NAMALWA (cell line): ENCODE measurements at places on chromosomes 5 and 9.

- no peak for DNase-seq
Measured at GRCh38 chr5:53041071-53041692, 52.0 kb downstream of the ITGA2 start.

DNA sequence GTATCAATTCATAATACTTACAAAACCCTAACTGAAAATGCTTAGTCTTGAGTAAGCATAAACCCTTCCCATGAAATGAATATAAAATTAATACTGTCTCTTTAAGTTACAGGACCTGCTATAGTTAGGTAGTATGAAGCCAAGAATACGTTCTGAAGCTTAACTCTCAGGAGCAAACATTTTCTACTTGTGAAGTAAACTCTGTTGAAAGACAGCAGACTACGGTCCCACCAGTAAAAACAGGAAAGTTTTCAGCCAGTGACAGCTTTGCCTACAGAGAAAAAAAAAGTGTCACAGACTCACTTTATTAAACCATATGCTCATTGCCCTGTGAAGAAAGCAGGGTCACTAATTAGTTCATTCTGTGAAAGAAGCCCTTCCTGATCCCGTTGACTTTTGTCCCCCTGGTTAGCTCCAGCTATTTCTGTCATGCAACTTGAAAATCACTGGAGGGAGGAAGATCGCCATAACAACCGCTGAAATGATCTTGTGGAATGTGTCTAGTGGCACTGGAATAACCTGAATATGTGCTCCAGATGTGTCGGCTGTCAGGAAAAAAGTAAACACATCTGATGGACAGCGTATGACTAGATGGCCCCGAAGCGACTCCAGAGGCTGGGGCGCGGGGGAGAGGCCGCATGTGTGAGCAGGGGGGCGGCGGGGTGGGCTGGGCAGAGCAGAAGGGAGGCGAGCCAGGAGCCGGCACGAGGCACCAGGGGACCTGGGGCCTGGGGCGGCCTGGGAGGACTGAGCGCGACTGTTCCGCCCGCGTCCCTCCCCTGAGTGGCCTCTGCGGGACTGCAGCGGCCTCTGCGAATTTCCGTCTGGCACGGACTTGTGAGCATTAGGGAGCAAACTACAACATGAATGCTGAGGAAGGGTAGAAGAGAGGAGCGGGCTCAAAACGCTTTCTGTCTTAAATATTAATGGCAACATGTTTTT, 41.9 kb downstream of the BNC2 start:
- no peak for DNase-seq

GRCh38 chr5:53326424-53327153, 153.8 kb upstream of the FST start:
- no peak for DNase-seq

DNA sequence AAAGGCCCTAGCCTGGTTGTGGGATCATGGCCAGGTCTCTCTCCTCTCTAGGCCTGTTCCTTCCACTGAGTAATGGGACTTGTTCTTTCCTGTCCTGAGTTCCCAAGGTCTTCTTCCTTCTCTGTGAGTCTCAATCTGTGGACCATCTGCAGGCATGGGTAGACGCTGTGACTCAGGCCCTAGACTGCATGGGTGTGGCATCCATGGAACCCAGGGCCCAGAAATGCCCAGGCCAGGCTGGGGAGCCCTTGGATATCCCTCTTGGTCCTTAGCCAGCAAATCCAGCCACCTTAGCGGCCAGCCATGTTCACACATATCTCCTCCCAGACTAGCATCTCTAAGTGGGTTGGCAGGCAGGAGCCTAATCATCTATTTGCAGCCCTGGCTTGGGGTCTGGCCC, 2.3 kb upstream of the ACSL6 start:
- no peak for DNase-seq

DNA sequence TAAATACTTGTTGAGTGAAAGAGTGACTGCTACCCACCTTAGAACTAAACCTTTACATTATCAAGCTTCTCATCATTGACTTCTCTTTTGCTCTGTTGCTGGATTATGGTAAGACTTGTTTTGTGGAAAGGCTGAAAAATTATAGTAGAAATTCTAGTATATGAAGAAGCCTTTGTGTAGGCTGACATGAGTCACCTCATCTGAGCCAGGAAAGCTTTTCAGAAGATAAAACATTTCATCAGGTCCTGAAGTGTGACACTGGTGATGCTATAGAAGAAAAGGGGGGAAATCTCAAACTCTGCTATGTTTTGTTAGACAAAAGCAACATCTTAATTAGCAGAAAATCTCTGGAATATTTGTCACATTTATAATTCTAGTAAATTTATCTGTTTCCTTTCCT, 18.4 kb upstream of the SLC44A1 start:
- DNase-seq: no peak

GRCh38 chr9:123331346-123332060, 24.5 kb upstream of the CRB2 start:
- DNase-seq: no peak

DNA sequence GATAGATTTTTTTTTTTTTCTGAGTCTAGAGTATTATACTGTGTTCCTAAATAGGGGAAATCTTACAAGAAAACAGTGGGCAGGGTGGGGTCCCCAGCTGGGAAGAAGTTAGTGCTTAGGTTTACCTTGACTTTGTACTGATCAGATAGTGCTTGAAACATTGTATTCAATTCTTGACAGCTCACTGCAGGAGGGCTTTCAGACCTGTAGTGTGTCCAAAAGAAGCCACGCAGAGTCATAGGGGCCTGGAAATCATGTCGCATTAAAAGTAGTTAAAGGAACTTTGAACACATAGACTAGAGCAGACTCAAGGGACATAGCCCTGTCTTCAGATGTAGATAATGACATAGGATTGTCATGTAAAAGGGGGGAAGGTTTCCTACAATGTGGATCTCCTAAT, 215.4 kb upstream of the NR4A3 start:
- no peak for DNase-seq

- no peak for DNase-seq
Measured at GRCh38 chr5:90297045-90297764, 112.4 kb downstream of the CETN3 start.

- DNase-seq: no peak
Measured at GRCh38 chr5:117379521-117379920, 804.9 kb upstream of the SEMA6A start.

GRCh38 chr9:92616199-92616641, 53.7 kb downstream of the IPPK start:
- DNase-seq: no peak

DNA sequence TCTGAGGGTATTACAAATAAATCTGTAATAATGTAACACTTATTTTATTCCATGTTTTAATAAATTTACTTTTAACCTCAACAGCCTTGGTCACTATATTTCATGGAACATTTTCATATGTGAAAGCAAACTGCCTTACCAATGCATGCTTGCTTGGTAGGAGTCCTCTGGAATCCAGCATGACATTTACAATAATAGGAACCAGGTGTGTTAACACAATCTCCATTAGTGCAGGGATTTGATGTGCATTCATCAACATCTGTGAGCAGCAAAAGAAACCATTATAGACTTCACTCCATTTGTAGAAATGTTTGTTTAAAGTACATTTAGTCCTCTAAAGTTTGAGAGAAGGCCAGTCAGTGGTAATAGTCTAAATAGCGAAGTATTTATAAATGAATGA, 159.4 kb downstream of the FBN2 start:
- no peak for DNase-seq

DNA sequence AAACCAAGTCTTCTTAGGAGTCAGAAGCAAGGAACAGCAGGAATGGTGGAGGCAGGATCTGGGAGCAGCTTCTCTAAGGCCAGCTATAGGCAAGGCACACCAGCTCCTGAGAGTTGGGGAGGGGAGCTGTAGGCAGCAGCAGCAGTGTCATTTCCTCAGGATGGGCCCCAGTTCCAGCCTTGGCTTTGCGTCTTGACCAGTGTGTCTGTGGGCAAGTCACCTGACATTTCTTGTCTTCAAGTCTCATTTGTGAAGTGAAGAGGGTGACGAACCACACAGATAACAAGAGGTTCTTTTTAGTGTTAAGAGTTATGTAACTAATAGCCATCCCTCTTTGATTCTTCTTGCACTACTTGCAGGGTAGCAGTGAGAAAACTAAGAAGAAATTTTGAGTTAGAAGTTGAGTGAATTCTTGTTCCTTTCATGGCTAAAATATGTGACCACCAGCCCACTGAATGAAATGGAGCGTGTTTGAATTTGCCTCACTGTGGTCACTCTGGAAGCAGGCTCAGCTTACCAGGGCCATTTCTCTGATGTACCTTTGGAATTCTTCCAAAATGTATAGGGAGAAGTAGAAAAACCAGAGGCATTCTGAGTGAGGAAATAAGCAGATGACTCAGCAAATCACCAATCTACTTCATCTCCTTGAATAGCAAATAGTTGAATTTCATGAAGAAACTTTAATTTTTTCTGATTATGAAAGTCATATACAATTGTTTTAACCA, 42.4 kb downstream of the RHOBTB3 start:
- no peak for DNase-seq

- DNase-seq: no peak
Measured at GRCh38 chr9:123074628-123075027, 41.2 kb downstream of the GPR21 start.

DNA sequence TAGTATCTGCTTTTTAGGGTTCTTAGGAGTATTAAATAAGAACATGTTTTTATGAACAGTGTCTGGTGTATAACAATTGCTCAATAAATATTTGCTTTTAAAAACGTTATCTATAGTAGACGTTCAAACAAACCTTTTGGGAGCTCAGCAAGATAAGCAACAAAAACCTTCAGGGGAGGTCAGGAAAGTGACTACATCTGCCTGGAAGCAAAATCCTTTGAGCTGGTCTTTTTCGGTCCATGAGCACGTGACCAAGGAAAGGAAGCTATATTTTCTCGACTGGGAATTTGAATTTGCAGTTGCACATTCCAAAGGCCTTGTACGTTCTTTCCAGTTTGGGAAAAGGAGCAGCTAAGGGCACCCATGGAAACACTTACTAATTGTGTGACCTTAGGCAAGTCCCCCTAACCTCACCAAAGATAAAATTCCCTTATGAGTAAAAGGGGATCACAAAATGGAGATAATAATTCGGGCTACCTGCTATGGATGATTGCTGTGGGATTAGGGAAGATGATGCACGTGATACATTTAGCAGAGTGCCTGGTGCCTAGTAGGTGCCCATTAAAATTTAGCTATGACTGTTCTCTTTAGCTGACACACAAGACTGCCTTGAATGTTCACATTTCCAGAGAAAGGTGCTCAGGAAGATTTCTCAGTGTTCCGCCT, 45.4 kb downstream of the PTTG1 start:
- DNase-seq: peak; percentile 23

DNA sequence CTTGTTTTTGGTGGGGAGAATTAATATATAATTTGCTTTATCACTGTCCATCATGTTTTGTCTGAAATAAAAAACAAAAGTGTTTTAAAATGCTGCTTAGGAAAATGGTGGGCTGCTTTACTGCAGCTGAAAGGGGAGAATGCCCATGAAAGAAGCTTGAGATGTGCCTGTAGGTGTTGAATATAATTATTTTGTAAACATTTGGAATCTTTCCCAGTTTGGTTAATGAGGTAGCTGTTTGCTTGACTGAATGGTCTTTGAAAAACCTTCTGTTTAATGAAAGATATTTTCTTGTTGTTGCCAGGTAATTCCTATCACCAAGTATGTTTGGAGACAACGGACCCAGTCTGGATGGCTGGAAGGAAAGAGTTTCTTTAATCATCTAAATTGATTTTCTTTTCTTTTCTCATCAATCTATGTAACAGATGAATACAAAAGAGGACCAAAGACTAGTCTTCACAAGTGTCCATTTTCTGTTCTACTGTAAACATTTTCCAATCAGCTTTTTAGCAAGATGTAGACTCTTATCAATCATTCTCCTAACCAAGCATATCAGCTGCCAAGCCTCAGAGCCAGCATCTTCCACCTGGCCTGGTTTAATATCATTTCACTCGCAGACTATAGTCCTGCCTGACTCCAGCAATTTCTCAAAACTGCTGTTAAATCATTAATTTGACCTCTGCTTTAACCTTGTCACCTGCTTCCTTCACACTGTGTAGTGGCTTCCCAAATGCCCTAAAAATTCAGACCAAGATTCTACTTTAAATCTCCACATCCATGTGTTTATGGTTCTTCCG, 441.2 kb upstream of the CHD1 start:
- DNase-seq: no peak

- no peak for DNase-seq
Measured at GRCh38 chr5:58335518-58335917, 124.4 kb downstream of the PLK2 start.

GRCh38 chr9:27351438-27351837, 54.5 kb upstream of the EQTN start:
- no peak for DNase-seq

GRCh38 chr5:151036556-151036955, 16.2 kb downstream of the GPX3 start:
- no peak for DNase-seq

- DNase-seq: no peak
Measured at GRCh38 chr9:85401998-85402397, 339.8 kb downstream of the AGTPBP1 start.

- DNase-seq: no peak
Measured at GRCh38 chr5:10668697-10669096, 92.3 kb downstream of the DAP start.

GRCh38 chr5:73823508-73823925, 197.5 kb downstream of the ARHGEF28 start:
- no peak for DNase-seq

DNA sequence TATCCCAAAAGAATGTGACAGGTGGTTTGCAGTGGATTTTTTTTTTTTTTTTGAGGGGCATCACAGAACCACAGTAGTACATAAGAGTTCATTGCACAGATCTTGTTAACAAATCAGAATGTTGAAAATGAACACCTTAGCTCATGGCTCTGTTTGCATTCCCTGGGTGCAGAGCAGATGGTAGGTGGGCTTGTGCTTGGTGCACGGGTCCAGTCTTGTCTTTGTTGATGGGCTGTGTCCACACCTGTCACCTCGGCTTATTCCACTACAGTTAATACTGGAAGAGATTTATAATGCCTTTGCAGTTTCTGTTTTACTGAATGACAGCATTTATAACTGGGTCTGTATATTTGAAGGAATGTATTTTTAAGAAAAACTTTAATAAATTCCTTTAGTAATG, 146.6 kb downstream of the KDM4C start:
- no peak for DNase-seq

GRCh38 chr5:65307088-65307487, 174.6 kb downstream of the ADAMTS6 start:
- no peak for DNase-seq

DNA sequence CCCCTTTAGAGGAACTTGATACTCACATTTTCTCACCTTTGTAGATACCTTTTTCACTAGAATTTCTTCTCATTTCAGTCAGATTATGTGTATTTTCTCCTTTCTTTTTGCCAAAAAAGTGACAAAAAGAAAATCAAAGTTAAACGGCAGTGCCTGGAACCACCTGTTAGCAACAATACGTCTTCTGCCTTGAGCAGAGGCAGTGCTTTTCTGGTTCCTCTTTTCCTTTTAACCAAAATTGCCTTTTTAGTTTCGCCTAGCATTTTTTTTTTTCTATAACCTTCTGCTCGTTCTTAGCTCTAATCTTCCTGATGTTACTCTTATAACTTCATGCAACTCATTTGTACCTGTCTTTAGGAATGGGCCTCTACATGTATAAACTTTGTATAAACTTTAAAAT, 26.1 kb downstream of the SMIM32 start:
- peak; percentile 56 for DNase-seq
